ENCODE measurements at places on chromosomes 5 and 9.

- DNase-seq: no peak
Observed at GRCh38 chr9:16221366-16221765, 649.1 kb downstream of the BNC2 start.

- no peak for DNase-seq
Observed at GRCh38 chr5:133389066-133389590, 223.2 kb downstream of the FSTL4 start.

DNA sequence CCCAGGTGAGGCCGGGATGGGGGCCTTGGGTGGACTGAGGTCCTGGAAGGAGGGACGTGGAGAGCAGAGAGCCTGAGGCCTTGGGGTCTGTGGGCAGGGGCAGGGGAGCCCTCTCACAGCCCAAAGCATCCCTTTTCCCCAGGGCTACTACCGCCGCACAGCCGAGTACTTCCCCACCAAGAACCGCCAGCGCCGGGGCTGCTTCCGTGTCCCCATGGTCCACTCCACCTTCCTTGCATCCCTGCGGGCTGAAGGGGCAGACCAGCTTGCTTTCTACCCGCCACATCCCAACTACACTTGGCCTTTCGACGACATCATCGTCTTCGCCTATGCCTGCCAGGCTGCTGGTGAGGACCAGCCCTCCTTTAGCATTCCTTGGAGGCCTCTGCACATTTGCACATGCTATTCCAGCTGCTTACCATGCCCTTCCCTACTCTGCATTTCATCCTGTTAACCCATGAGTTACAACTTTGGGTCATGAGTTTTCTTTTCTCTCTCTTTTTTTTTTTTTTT lies 3.7 kb downstream of the CERCAM start:
- no peak for DNase-seq

DNA sequence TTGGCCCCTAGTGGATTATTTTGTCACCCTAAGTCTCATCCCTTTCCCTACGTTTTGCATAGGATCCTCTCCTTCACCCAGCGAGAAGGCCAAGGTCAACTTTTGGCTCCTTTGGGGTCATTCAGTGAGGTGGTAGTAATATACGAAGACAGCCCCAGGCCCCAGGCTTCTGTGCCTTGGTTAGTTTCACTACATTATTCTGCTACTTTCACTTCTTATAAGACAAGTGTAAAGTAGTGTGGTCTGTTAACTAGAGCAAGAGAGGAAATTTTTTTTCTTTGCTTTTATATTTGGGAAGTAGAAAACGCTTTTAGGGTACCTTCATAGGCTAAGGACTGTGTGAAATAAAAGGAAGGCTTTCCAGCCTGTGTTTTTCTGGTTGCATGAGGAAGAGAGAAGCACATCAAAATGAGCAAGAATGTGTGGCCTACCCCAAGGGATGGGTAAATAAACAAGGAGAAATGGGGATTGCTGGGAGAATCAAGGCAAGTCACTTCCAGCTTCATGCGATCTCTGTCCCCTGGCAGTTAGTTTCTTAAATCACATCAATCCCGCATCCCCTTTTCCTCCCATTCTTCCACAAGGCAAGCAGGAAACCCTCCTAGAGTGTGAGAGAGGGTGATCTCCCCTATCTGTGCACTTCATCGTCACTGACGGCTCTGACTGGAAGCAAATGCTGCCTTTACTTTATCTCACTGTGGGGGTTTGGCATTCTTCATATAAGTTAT lies 677.0 kb upstream of the WWC1 start:
- peak; percentile 6 for DNase-seq

GRCh38 chr9:93684806-93685543 lies 108.6 kb downstream of the PHF2 start:
- no peak for DNase-seq

GRCh38 chr5:39587675-39588074 lies 162.9 kb upstream of the DAB2 start:
- DNase-seq: no peak

DNA sequence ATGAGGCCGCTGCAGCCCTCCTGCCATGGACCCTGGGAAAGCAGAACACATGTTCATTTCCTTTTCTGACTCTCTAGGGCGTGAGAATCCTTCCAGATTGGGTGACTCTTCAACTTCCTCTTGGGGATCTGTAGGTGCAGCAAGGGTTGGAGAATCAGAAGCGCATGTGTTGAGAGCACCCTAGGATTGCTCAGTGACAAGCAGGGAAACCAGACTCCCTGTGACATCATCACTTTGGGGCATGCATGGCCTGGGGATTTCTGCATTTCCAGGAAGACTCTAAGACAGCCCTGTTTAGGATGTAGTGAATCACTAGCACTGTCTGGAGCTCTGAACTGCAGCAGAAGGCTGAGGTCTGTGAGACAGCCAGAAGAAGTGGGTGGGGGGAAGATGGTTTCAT lies 15.1 kb upstream of the LCP2 start:
- DNase-seq: peak; percentile 46

DNA sequence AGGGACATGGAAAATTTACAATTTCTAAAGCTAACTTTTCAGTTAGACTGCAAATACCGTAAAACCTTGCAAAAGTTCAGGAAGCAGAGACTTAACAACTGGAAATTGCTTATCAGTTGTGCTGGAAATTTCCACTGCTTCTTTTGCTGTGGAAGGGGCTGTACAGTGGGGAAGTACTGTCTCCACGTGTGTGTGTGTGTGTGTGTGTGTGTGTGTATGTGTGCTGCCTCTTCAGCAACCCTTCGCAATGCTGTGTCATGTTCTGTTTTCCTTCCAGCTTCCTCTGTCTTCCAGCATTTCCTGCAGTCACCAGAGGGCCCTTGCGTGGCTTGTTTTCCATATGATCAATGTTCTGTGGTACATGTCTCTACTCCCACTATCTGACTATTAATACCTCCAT lies 87.5 kb upstream of the RANBP3L start:
- no peak for DNase-seq

- no peak for DNase-seq
Observed at GRCh38 chr5:42636425-42636824, 120.2 kb upstream of the CCDC152 start.

DNA sequence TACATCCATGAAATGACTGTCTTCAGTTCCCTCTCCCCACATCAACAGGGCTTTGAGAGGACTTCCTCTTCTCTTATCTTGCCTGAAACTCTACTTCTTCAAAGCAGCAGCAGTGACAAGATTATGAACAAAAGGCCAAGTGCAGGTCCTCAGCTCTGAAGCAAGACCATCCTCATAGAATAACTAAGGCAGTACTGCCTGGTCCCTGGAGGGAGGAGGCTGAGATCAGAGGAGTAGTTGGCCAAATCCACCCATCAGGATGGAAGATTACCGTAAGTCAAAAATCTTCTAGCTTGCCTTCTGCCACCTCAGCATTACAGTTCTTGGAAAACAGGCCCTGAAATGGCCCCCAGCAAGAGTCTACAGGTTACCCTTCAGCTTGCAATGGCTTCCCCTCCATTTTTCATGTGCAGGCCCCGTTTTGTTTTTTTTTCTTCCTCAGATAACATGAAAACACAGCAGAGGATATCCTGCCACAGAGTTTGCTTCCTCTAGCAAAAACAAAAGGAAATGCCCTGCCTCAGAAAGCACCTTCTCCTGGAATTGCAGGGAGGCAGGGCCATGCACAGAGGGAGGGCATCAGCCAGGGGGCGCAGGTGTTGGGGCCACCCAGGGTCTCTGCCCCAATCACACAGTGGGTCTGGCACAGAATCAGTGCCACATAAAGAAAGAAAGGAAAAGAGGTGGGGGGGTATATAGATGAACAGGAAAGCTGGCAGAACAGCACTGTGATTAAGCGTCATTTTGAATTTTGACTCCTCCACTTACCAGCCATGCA lies 40.0 kb downstream of the KLHL3 start:
- no peak for DNase-seq

GRCh38 chr9:91037511-91038482 lies 236.2 kb downstream of the SYK start:
- DNase-seq: peak; percentile 49

DNA sequence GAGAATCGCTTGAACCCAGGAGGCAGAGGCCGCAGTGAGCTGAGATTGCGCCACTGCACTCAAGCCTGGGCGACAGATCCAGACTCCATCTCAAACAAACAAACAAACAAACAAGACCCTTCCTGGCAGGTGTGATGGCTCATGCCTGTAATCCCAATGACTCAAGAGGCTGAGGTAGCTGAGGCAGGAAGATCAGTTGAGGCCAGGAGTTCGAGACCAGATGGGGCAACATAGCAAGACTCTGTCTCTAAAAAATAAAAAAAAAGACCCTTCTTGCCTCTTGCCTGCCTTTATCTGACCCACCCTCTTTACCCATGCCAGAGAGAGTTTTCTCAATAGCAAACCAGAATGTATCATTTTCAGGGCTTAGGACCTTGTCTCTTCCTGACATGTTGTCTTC lies 8.8 kb upstream of the PANK3 start:
- DNase-seq: no peak

- DNase-seq: no peak
Observed at GRCh38 chr5:131463656-131464055, 171.4 kb downstream of the RAPGEF6 start.

DNA sequence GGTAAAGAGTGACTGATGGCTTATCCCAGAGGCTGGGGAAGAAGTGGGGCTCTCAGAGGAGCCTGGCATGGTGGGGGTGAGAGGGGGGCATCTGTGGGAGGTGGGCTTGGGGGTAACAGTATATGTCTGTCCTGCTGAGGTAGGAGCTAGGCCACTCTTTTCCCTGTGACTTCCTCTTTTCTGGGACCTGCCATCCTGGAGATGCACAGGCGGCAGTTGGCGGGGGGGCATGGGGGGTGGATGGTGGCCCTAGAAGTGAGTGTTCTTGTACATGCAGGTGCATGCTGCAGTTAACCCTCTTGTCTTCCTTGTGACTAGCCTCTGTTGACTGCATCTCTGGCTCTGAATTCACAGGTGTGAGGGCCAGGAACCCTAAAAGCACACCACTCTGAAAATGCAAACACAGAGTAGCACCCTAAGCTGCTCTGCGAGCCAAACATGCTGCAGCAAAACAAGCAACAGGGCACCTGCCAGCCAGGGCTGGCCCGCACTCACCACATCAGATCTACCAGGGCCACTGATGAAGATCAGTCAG lies 123.8 kb upstream of the SHB start:
- no peak for DNase-seq

DNA sequence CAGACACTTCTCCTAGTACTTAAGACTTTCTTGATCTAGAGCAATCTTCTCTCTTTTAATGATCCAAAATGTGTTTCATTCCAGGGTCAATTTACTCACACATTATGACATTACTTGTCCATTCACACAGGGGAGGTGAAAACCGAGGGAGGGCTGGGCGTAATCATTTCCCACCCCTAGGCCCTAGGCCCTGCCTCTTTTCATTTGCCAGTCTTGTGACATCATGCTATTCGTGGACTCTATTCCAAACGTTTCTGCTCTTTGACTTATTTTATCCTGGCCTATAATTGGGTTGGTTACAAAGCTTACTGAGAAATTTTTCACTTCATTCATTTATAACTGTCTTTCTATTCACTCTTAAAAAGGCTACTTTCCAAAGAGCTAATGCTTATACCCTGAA lies 2.4 kb downstream of the DCAF12 start:
- DNase-seq: no peak

- no peak for DNase-seq
Observed at GRCh38 chr9:116484492-116485061, 202.5 kb upstream of the TRIM32 start.

- no peak for DNase-seq
Observed at GRCh38 chr5:154218786-154219185, 28.3 kb downstream of the GALNT10 start.

- peak; percentile 15 for DNase-seq
Observed at GRCh38 chr9:99231711-99232110, 9.6 kb downstream of the SEC61B start.

- peak; percentile 99 for DNase-seq
Observed at GRCh38 chr9:100428871-100429654, 2.1 kb downstream of the MSANTD3 start.

DNA sequence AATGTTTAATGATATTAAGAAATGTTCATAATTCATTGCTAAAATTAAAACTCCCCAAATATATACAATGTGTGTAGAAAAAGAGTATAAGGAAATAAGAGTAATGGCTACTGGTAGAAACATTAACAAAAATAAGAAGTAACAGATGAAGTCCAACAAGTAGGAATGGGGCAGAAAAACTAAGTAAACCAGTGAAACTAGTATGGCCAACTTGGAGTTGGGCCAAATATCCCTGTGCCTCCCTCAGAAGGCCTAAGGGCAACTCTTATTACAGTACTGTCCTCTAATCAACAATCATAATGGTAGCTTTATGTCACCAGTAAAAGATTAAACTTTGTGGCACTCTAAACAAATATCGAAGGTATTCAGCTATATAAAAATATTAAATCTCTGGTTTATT lies 93.5 kb downstream of the SSBP2 start:
- DNase-seq: peak; percentile 7

GRCh38 chr9:20117986-20118385 lies 329.1 kb upstream of the SLC24A2 start:
- DNase-seq: no peak

GRCh38 chr9:16458696-16459420 lies 411.6 kb downstream of the BNC2 start:
- DNase-seq: peak; percentile 51

- DNase-seq: no peak
Observed at GRCh38 chr9:3513265-3513818, 12.5 kb downstream of the RFX3 start.

DNA sequence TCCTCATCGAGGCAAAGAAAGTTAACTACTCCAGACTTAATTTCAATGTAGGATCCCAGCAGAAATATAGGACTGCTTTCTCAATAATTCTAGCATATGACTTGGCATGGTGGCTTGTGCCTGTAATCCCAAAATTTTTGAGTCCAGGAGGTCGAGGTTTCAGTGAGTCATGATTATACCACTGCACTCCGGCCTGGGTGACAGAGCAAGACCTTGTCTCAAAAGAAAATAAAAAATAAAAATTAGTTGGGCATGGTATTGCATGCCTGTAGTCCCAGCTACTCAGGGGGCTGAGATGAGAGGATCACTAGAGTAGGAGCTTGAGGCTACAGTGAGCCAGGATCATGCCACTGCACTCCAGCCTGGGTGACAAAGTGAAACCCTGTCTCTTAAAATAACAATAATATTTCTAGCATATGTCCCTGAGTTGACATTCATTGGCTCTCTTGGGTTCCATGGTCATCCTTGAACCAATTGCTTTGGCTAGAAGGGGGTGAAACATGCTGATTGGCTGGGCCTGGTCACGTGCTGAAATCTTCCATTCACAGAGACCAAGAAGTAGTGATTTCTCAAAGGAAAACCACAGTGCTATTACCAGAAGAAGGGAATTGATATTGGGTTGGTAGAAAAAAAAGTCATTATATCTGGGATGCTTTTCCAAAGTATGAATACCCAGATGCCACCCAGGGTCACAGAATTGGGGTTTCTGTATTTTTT lies 31.6 kb upstream of the GARNL3 start:
- peak; percentile 27 for DNase-seq

GRCh38 chr5:131218392-131218791 lies 45.5 kb upstream of the CDC42SE2 start:
- peak; percentile 64 for DNase-seq

- DNase-seq: no peak
Observed at GRCh38 chr5:122190156-122190555, 60.8 kb downstream of the ZNF474 start.

DNA sequence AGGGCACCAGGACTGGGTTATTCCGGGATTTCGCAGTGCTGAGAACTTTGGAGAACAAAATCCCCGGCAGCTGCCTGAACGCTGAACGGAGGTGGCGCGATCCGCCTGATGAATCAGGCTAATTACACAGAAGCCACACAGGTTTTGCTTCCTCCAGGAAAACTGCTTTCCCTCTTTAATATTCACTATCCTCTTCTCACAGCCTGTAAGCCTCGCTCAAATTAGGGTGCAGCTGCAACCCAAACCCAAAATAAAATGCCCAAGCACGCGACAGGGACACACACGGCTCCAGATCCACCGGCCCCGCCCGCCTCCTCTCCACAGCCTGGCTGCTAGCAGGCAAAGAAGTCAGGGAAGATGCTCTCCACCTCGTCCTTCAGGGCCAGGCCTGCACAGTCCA lies 6.0 kb downstream of the SOHLH1 start:
- DNase-seq: no peak

All from fibroblast of skin of scalp (primary cell).